ENCODE measurements at places on chromosomes 2 and 18.

GRCh38 chr2:209613649-209614305, 157.9 kb upstream of the UNC80 start:
- no peak for DNase-seq

DNA sequence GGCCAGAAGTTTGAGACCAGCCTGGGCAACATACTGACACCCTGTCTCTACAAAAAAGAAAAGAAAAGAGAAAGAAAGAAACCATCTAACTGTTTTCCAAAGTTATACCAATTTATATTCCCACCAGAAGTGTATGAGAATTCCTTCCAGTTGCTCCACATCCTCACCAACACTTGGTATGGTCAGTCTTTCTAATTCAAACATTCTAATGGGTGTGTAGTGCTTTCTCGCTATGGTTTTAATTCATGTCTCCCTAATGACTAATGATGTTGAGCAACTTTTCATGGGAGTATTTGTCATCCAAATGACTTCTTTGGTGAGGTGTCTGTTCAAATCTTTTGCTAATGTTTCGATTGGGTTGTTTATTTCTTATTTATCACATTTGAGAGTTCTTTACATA, 10.5 kb upstream of the B3GNT7 start:
- DNase-seq, result no peak

DNA sequence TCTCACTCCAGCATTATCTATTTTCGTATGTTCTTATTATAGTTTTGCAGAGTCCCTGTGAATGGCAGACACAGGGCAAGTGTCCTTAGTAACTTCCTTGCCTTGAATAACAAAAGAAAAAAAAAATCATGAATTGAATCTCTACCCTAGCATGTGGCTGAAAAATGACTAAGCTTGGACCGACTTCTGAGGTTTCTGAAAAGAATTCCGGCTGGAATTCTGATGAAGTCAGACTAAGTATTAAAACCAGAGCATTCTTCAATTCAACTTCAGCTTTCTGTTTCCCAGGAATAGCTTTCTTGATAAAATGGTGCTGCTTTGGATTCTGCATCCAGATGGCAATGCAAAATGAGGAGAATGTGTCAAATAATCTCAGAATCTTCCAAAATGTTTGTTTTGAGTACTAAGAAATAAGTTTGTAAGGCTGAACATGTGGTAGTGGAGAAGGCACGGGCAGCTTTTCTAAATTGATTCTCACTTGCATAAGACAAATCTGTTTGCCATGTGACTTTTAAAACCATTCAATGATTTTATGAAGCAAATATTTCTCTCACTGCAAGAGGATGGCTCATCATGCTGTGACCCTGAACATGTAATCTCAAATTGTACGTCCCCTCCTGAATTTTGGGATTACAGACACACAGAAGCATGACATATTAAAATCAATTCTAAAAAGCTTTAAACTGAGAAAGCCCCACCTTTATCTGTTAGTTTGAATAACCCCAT, 1462.8 kb upstream of the LRRTM1 start:
- DNase-seq, result no peak

DNA sequence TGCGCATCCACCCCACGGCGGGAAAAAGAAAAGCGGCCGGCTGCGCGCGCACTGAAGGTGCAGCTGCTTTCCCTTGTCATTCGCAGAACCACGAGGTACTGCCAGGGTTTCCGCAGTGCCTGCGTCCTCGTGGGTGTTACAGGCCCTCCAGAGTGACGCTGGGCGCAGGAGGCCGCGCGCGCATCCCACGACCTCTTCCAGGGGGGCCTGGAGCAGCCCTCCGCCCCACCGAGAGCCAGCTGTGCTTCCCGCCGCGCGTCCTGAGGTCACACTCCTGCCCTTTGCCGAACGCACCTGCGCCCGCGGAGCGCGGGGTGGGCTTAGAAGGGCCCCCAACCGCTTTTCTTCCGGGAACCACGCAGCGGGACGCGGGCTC, 378 bp upstream of the IAH1 start:
- DNase-seq, result no peak

GRCh38 chr18:53142005-53142404, 802.0 kb downstream of the DCC start:
- DNase-seq, result no peak

DNA sequence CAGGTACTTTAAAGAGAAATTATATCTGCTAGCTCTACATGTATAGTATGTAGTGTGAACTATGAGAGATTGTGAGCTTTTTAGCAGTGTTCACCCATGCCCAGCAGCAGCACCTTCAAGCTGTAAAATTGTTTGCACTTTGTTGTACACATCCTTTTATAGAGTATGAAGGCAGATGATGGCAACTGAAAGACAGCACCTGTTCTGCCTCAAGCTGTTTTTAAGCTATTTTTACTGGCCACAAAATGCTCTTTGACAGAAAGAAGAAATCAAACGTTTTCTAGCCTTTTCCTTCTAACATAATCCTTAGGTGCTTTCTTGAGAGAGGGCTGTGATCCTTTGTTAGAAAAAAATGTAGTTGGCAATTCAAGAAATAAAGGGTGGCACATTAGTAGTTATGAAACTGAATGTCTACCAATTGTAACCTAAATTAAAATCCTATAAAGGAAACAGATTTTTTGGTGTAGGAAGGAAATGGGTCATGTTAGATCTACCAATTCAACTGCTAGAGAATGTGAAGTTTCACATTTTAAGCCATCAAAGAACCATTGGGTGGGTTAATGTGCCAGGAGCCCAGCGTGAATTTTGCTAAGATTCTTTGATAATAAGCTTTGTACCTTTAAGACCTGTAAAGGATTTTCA, 59.5 kb downstream of the R3HDM1 start:
- DNase-seq, result no peak

GRCh38 chr2:216281876-216282275, 90.4 kb downstream of the MARCHF4 start:
- DNase-seq, result no peak

DNA sequence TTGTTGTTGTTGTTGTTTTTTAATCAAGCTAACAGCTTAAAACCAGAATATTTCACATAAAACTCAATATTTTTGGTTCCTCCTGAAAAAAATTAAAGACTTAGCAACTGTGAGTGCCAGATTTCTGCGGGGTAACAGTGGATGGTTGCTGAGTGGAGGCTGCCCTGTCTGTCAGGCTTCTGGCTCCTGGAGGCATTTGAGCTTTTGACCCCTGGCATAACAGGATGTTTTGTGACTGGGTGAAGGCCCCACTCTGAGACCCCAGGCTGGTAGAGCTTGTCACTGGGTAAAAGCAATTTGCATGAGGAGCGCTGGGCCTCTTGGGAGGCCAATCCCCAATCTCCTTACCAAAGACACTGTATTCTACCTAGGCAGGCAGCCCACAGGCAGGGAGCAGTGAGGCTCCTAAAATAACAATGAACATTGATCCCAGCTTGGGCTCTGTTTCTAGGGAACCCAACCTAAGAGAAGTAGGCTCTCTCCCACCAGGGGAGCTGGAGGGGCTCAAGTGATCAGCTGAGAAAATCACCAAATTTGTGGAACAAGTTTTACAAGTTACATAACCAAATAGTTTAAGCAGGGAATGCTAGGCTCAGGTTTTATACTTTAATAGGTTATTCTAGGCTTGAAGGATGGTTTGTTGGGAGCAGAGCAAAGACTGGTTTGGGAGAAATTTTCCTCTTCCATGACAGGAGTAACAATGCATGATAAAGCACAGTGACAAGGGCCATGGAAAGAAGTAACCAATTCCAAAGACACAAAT, 5.9 kb upstream of the SPRED2 start:
- no peak for DNase-seq

GRCh38 chr2:138209009-138209408, 244.7 kb downstream of the HNMT start:
- DNase-seq, result no peak

DNA sequence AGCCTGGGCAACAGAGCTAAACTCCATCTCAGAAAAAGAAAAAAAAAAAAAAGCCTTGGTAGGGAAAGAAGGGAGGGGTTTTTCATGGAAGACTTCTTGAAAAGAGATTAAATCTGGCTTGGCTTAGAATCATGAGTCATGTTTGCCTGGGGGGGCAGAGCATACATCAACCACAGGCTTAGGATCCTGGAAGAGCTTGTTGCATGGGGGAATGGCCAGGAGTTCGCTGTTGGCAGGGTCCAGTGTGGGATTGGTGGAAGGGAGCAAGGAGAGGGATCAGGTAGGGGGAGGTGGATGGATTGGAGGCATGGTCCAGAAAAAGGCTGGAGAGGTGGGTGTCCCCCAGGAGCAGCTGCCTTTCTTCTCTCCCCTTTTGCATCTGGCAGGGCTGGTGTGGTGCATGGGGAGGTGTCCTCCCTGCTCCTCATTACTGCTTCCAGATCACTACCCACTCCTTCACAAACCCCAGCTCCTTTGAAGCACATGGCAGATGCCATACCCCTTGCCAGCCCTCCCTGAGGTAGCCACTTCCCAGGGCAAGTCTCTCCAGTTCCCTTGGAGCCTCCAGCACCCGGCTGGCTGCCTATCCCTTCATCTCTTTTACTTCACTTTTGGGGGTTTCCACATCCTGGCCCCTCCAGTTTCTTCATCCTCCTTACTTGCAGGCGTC, 2.5 kb downstream of the ARMC9 start:
- no peak for DNase-seq

- no peak for DNase-seq
These were observed 40.6 kb upstream of the MAP2 start for GRCh38 chr2:209383212-209383611.

DNA sequence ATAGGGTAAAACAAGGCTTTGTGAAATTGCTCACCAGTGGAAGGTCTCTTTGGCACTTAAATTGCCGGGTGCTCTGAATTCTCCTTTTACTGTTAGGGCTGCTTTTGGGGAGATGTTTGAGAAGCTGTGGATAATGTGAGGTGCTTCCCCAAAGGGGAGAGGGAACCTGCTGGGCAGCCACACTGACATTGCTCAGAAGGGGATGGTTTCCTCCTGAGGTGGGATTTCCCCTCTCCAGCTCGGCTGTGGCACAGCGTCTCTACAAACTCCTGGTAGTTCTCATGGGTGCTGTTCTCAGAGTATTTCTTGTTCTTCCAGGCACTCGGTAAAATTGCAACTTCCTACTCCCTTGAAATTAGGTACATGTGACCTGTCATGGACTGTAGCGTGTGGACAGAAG, 124.2 kb downstream of the LPIN1 start:
- peak; percentile 0 for DNase-seq

GRCh38 chr2:45070113-45070652, 60.9 kb upstream of the SIX2 start:
- peak; percentile 40 for DNase-seq

GRCh38 chr2:88875736-88876135, 184.3 kb downstream of the RPIA start:
- DNase-seq, result no peak

DNA sequence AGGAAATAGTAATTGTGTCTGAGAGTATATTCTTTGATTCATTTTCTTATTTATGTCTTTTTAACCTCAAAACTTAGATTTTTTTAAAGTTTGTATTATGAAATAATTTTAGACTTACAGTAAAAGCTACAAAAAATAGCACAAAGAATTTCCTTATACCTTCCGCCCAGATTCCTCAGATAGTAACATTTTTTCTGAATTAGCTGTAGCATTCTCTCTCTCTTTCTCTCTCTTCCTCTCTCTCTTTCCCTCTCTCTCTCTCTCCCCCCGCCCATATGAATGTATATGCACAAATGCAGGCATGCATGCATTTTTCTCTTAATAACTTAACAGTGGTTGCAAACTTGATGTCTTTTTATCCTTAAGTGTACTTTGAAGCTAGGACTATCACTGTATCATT, 361.1 kb upstream of the NRP2 start:
- DNase-seq, result no peak

- no peak for DNase-seq
These were observed 30.1 kb downstream of the RBKS start for GRCh38 chr2:27860111-27860510.

- no peak for DNase-seq
These were observed 539.0 kb downstream of the ARHGAP15 start for GRCh38 chr2:143668234-143668633.
